ENCODE measurements at places on chromosomes 16 and 17.

- no peak for DNase-seq
These were observed 2.4 kb downstream of the MED9 start for GRCh38 chr17:17479209-17479608.

DNA sequence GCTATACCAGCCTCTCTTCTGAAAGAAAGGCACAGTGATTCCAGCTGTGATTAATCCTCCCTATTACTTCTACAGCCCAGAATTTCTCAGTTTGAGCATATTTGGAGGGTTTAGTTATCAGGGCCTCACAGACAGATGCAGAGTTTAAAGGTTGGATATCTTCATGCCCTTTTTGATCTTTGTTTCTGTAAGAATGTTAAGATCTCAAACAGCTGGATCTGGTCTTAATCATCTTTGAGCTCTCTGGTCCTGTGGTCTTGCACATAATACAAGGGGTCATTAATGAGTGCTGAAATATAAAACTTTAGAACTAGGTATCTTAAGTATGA, 9.1 kb upstream of the ARL2BP start:
- DNase-seq = no peak

GRCh38 chr16:86814256-86814655, 235.9 kb downstream of the FOXL1 start:
- DNase-seq = no peak

GRCh38 chr17:75917917-75918445, 13.3 kb upstream of the MRPL38 start:
- no peak for DNase-seq

DNA sequence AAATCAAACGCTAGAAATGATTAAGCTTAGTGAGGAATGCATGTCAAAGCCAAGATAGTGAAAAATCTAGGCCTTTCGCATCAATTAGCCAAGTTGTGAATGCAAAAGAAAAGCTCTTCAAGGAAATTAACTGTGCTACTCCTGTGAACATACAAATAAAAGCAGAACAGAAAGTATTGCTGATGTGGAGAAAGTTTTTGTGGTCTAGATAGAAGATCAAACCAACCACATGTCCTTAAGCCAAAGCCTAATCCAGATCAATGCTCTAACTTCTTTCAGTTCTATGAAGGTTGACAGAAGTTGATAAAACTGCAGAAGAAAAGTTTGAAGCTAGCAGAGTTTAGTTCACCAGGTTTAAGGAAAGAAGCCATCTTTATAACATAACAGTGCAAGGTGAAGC, 1044.6 kb downstream of the CDH11 start:
- DNase-seq = no peak

GRCh38 chr17:74737299-74738050, 419 bp downstream of the RAB37 start:
- no peak for DNase-seq

GRCh38 chr16:27112093-27112811, 45.5 kb downstream of the C16orf82 start:
- DNase-seq = no peak

GRCh38 chr17:59487161-59487873, 78.1 kb upstream of the DHX40 start:
- no peak for DNase-seq

GRCh38 chr16:52573365-52574299, 26.7 kb upstream of the TOX3 start:
- no peak for DNase-seq

DNA sequence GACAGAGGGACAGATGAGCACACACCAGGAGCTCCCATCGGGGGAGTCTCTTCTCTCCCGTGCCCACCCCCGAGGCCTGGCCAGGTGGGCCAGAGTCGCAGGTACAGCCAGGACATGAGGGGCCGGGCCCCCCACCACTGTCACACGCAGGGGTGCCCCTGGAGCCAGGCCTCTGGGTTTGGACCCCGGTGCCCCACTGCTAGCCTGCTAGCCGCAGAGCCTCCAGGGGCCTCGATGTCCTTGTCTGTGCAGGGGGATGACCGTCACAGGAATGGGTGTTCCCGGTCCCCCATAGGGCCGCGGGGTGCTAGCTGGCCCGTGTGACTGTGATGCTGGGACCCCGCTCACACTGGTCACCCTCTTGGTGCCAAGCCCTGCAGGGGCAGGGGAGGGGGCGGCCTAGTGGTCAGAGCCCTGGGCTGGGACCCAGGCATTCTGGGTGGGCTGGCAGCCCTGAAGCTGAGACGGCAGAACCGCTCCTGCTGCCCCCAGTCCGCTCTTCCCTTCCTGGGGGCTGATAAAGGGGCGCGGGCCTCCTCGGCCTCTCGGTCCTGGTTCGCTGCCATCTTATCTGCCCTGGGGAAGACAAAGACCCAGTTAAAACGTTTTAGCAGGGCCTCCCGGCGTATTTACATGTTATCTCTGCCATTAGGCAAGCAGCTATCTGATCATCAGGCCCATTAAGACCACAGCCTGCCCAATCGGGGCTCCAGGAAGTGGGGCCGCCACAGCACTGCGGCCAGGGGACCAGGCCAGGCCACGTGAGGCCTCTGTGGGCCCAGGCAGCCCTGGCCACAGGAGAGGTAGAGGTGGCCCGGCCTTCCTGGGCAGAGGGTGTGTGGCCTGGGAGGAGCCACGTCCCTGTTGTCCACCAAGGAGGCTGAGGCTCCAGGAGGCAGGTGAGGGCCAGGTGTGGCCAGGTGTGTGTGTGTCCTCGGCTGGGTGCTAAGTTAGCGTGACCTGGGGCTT, 57.2 kb upstream of the ZC3H18 start:
- no peak for DNase-seq

DNA sequence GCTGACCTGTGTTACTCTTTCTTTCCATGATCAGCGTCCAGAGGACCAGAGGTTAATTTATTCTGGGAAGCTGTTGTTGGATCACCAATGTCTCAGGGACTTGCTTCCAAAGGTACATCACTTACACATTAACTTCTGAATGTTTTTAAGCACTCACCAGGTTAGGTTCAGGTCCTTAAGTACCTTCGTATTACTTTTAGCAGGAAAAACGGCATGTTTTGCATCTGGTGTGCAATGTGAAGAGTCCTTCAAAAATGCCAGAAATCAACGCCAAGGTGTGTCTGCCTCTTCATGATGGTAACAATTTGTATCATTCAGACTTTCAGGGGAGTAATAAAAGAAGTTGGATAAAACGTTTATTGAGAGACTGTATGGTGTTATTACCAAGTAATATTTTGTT, 3.3 kb downstream of the HERPUD1 start:
- no peak for DNase-seq

DNA sequence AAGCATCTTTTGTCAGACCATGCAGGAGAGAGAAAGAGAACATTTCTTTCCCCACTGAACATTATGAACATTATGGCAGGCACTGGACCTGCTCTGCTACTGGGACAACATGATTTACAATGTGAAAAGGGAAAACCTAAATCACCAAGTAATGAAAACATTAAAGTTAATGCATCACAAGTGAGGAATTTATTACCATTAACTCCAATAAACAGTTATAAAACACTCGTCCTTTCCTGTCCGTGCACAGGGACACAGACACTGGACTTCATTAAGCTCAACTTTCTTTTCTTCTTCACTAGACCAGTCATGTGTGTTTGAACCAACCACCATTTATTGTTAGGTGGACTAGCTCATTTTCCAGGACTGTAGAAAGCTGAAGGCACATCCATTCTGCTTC, 95.4 kb downstream of the SNX11 start:
- no peak for DNase-seq

DNA sequence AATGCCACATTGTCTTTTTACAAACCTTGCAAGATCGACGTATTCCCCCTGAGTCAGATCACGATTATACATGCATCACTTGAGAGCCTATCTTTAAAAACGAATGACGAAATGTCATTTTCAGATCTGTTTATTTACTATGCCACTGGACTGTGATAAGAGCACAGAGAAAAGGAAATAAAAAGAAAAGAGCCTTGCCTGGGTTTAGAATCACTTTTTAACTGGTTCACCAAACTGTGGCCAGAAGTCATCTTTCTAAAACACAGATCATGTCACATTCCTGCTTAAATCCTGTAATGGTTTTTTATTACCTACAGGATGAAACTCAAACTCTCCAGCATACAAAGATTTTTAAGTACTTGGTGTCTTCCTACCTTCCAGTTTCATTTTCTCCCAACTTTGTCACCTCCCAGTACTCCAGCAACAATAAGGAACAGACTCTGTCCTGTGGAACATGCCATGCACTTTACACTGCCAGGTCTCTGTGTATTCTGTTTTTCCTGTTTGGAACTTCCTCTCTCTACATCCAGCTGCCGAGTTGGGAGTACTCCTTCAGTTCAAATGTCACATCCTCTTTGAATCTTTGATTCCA, 91.5 kb downstream of the SNX11 start:
- no peak for DNase-seq

GRCh38 chr16:66131156-66131807, 235.2 kb upstream of the CDH5 start:
- DNase-seq = no peak

DNA sequence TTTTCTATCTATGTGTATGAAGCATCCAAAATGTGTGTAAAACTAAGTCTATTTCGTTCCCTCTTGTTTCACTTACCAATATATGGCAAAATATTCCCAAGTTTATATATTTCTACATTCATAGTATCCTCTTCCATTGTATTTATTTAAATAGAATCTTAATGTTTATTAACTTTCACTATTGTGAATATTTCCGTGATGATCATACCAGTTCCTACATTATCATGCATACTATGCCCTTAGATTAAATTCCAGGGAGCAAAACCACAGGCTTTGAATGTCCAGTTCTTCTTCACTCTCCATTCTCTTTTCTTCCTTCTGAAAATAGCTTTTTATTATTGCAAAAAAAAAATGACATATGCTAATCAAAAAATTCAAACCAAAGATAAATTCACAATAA, 4.0 kb downstream of the MAP2K6 start:
- DNase-seq = no peak

DNA sequence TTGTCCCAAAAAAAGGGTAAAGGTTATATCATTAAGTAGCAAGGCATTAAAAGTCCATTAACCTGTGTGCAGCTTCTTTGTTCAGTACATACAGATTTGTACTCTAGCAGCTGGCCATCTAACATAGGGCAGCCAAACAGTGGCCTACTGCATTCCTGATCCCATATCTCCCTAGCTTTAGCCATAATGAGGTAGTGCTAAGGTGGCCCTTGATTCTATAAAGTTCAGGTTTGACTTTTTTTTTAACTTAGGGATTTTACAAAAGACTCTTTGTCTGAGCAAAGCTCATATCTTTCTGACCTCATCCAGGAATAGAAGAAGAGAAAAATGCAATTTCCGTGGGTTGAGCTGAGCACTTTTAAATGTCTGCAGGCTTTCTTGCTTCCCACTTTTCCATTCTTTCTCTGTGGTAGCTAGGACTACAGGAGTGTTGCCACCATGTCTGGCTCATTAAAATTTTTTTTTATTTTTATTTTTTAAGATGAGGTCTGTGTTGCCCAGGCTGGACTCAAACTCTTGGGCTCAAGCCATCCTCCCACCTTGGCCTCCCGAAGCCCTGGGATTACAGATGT, 19.5 kb upstream of the CDC6 start:
- DNase-seq = no peak

- no peak for DNase-seq
These were observed 157.3 kb downstream of the AATF start for GRCh38 chr17:37106049-37106448.

GRCh38 chr16:4262303-4262835, 10.5 kb downstream of the TFAP4 start:
- DNase-seq = no peak

GRCh38 chr16:54282928-54283724, 3.5 kb downstream of the IRX3 start:
- DNase-seq = no peak

DNA sequence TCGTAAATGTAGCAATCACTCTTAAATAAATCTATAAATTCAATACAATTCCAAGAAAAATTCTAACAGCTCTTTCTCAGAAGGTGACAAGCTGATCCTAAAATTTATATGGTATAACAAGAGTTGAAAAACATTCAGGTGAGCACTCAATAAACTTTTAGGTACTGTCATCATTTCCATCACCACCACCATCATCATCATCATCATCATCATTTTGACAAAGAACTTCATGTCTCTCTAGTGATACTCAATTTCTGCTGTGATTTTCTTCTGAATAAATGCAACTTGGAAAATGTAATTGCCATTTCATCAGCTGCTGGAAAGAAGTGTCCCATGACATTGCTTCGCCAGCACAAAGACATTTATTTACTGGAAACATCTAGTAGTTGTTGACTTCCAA, 222.9 kb upstream of the IRX5 start:
- DNase-seq = no peak

DNA sequence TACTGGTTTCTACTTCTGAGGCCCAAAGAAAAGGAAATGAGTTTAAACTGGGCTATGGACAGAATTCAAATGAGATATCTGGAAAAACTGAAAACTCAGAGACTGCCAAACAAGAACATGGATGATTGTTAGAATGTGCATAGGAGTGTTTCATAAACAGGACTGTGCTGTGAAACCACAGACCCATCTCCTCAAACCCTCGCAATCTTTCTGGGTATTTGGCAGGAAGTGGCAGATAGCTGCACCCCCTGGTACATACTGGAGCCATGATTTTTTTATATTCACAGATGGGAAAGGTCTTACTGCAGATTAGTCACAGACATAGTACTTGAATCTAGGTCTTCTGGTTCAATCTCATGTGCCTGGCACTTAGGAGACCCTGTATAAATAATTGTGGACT, 145.0 kb downstream of the CCDC182 start:
- DNase-seq = no peak

GRCh38 chr16:797120-797420, 3.5 kb downstream of the GNG13 start:
- no peak for DNase-seq

- DNase-seq = no peak
These were observed 33.1 kb downstream of the HS3ST2 start for GRCh38 chr16:22847100-22847499.

DNA sequence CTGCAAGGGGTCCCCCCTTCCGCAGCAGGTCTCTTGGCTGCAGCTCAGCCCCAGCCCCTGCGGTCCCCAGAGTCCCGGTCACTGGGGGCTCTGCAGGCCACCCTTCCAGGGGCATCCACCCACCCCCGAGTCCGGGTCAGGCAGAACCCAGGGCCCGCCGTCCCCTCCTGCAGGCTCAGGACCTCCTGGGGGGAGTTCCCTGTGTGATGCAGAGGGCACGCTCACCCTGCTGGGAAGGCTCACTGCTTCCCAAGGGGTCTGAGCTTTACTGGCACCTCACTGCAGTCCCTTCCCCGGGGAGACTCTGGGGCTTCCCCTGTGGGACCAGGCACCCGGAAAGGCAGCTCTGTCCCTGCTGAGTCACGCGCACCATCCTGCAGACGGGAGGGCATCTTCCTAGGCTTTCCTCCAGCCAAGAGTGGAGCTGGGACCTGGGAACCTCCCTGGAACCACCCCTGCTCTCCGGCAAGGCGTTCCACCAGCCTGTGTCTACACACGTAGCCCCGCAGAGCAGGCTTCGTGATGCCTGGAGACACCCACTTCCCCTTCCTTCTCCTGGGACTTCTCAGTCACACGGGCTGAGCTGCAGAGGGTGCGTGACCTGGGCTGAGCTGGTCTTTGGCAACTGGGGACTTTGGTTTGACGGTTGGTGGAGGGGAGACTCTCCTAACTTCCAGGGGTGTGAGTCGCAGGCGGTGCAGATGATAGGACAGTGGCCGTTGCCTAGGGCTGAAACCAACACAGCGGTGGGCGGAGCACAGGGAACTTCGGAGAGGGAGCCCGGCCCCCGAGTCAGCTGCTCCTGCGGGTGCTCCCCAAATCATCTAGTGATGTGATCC, 23.4 kb downstream of the SLC25A10 start:
- DNase-seq = no peak

All from stimulated activated CD4-positive, alpha-beta T cell treated with anti-CD3 and anti-CD28 coated beads, TNF-alpha, amount 100 ng/mL, for 24 hours (primary cell).